ENCODE measurements at places on chromosomes 11 and 22. TPM values are rescaled to one million over a fixed set of nuclear protein-coding genes. Genes with fewer than 3 reads are reported as not detected.

- DNase-seq = no peak
These were observed 814.6 kb downstream of the DLG2 start for GRCh38 chr11:84812471-84812969.

- DNase-seq = no peak
These were observed 225.6 kb upstream of the E2F8 start for GRCh38 chr11:19466314-19466713.

GRCh38 chr11:514606-515005 lies 7.6 kb upstream of the RNH1 start:
- DNase-seq = no peak

GRCh38 chr22:38441620-38442287 lies 13.2 kb downstream of the KCNJ4 start:
- no peak for DNase-seq

- no peak for DNase-seq
These were observed 14.9 kb downstream of the XKR3 start for GRCh38 chr22:16810188-16810802.

GRCh38 chr22:22168190-22168940 lies 76.2 kb upstream of the VPREB1 start:
- DNase-seq = peak; percentile 15

GRCh38 chr11:9697766-9698165 lies 33.9 kb downstream of the SWAP70 start:
- DNase-seq = no peak

GRCh38 chr11:73384531-73384871 lies 8.3 kb downstream of the RELT start:
- DNase-seq = no peak

GRCh38 chr11:127362754-127363308 lies 362.3 kb upstream of the KIRREL3 start:
- DNase-seq = no peak

DNA sequence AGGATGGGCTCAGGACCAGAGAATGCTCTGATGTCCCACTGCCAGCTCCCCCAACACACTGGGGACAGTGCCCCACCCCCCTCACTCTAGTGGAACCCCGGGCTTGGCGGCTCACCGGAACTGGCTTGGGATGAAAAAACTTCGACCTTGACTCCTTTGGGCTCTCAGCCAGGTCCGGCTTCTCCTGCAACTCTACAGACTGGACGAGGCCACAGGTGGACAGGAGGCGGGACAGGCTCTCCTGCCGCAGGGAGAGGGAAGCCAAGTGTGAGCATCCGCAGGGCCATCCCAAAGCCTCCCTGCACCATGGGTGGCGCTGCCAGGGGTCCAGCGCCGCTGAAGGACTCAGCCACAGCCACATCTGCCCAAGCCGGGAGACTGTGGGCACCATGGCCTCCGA lies 3.7 kb downstream of the RRP7A start:
- DNase-seq = no peak

DNA sequence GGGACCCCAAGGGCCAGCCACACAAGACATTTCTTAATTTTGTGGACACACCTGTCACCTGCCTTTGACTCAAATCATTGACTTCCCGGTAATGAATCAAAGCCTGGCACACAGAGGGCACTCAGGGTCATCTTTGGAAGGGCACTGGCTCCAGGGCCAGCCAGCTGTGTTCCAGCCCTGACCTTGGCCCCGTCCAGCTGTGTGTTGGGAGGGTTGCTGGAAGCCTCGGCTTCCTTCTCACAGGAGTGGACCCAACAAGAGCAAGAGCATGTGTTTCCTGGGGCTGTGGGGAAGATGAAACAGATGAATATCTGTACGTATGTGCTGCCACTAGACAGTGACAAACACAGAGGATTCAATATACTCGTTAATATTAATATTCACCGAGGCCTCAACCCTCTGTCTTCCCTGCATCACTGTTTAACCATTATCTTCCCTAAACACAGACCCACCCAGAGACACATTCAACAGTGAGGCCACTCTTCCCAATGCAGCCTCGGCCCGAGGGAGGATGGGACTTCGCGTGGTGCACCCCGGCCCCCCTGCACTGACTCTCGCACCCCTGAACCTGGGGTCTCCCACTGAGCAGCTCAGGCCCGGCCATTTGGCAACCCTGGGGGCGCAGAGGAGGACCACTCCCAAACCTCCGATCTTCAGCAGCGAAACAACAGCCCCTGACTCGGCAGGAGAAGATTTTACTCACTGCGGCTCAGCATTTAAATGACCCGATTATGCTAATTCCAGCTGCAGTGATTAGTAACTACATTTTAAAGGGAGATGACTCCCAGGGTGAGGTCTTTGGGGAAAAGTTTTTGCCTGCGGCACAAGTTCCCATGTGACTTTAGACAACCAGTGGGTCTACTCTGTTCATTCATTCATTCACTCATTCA lies 45.7 kb downstream of the PHF21B start:
- no peak for DNase-seq

DNA sequence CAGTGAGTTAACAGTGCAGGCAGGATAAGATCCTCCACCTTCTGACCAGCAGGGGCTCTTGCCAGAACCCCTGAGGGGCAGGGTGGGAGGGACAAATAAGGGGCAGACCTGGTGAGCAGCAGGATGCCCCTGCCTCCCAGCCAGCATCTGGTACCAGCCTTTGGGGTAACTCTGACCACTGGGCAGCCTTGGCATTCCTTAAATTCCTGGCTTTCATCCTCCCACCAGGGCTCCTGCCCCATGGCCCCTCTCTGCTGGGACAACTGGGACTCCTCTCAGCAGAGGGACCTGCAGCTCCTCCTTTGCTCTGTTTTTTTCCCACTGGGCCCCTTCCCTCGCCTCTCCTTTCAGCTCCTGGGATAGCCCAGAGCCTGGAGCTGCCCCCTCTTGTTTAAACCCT lies 98.0 kb upstream of the CD82 start:
- DNase-seq = no peak

GRCh38 chr11:102704841-102705240 lies 728 bp downstream of the MMP27 start:
- no peak for DNase-seq

- DNase-seq = no peak
These were observed 7.5 kb upstream of the FOLR2 start for GRCh38 chr11:72209101-72209500.

GRCh38 chr11:115896084-115896483 lies 391.9 kb upstream of the CADM1 start:
- DNase-seq = no peak

DNA sequence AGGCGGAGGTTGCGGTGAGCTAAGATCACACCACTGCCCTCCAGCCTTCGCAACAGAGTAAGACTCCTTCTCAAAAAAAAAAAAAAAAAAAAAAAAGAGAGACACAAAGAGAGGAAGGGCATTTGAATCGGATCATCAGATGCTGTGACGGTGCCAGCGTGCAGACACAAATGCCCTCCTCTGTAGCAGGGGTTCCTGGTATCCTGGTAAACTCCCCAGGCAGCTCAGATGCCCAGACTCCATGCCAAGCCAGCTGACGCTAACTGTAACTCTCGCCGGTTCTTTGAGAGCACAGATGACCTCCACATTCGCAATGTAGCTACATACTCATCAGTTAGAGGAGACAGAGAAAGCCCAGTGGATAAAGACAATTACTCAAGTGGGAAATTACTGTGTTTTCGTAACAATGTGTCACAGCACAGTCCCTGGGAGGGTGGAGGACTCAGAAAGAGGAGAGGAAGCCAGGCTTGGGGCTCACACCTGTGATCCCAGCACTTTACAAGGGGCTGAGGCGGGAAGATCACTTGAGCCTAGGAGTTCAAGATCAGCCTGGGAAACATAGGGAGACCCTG lies 153.1 kb downstream of the BRD1 start:
- DNase-seq = no peak

DNA sequence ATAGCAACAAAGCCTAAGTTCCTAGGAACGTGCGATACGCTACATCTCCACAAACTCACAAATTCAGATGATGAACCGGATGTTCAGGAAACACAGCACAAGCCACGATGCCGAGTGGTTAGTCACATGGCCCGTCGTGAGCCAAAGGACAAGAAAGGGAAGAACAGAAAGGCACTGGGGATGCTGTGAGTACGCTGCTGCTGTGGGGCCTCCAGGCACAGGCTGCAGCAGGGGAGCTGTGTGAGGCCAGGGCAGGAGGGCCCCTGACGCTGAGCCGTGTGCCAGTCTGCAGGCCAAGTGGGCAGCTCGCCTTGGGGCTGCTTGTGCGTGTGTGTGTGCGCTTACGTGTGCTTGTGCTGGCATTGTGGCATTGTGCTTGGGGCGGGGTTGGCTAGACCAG lies 89.4 kb downstream of the CTTN start:
- DNase-seq = no peak

- no peak for DNase-seq
These were observed at the start of gene PARVB for GRCh38 chr22:44024288-44024921. TSS of gene PARVB (plus strand) at chr22:44024302. CDS start at chr22:44024340, 38 bp downstream.

DNA sequence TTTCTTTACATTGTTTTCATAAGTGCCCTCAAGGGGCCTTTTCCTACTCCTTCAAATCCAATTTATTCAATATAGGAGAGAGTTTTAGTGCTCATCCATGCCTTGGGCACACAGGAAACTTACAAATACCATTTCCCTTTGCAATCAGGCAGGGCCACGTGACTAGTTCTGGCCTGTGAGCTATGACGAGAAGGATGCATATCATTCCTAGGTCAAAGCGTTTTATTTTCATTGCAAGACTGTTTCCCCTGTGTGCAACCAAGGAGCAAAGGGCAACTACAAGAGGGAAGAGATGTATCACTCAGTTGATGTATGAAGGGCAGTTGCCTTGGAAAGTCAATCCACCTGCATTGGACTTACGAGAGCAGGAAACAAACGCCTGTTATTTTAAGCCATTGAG lies 1.9 kb upstream of the TRAF6 start:
- no peak for DNase-seq

DNA sequence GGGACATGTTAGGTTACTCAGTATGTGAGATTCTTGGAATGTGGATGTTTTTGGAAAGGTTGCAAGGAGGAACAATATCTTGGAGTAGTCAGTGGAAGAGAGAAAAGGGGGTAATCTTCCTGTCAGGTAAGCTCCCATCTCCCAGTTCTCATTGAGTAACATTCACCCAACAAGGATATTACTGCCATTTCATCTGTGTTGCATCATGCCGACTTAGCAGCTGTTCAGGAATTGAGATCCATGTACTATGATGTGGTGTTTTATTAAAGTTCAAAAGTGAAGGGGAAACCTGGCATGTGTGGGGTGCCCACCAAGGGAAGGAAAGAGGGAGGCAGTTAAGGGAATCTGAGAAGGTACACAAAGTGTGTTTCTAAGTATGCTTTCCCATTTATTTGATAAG lies 58.4 kb upstream of the RASSF10 start:
- no peak for DNase-seq

- no peak for DNase-seq
These were observed 91.3 kb downstream of the TSPAN18 start for GRCh38 chr11:44818110-44818509.

DNA sequence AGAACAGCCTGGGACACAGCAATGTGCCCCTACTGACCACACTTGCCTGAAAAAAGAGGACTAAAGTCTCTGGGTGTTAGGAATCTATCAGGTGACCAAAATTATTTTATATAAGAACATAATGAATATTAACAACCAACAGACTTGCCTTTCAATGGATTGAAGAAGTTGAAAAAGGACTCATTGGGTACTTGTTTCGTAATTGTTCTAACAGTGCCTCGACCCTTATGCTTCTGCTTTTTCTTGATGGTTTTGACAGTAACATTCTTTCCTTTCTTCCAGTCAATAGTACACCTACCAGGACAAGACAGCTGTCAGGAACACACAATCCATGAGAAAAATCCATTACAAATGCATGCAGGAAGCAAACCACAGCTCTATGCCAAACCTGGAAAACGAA lies 29.0 kb upstream of the PHLDA2 start:
- DNase-seq = no peak

GRCh38 chr11:10444725-10445315 lies 10.2 kb upstream of the AMPD3 start:
- DNase-seq = no peak

- no peak for DNase-seq
These were observed 1.8 kb downstream of the DCPS start for GRCh38 chr11:126305699-126306098.

- no peak for DNase-seq
These were observed 88.5 kb downstream of the WNT7B start for GRCh38 chr22:45888221-45889092.

GRCh38 chr11:123249354-123249753 lies 54.3 kb upstream of the CLMP start:
- no peak for DNase-seq

DNA sequence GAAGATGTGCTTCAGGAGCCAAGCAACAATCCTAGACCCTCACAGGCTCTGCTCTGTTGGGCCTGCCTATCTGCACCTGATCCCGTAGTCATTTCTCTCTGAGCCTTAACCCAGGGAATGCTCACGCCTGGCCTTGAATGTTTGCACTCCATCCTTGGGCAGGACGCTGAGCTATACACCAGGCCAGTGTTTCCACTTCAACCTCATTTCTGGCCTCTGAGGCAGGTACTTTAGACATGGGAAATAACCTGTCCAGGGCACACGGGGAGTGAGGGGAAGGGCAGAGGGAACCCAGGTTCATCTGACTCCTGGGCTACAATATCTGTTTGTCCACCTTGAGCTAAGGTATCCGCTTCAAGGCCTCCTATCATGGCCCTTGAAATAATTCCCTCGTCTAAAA lies 9.9 kb downstream of the RSPH14 start:
- DNase-seq = no peak

DNA sequence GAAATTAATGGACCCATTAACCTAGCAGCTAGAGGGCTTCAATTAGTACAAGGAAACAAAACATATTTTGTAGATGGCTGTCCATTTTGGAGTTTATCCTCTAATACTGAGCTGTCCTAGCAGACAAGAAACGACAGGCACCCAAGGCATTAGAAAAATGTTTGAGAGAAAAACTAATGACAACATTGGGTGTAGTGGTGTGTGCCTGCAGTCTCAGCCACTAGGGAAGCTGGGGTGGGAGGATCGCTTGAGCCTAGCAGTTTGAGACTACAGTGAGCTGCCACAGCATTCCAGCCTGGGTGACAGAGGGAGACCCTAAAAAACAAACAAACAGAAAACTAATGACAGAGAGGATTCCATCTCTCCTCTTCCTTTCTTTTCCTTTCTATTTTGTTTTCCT lies 1.5 kb downstream of the A4GALT start:
- DNase-seq = no peak

- DNase-seq = no peak
These were observed 6.7 kb downstream of the CENPM start for GRCh38 chr22:41939981-41940831.

Gene GRAP2
- 0.14 TPM for total RNA-seq

Gene OR8G5
- not detected for total RNA-seq

Gene HTR3A
- 0.29 TPM for total RNA-seq

Gene ZNF280A
- total RNA-seq = not detected

Gene GGTLC3
- total RNA-seq = not detected

Gene OR56B1
- total RNA-seq = not detected

Gene MFNG
- total RNA-seq = 0.07 TPM

Gene USP2
- total RNA-seq = 0.63 TPM

Gene CASP12
- not detected for total RNA-seq

Gene TRIM66
- total RNA-seq = 10.5 TPM

Data from epithelial cell of proximal tubule (primary cell).